ENCODE measurements at places on chromosomes 2 and 18.

DNA sequence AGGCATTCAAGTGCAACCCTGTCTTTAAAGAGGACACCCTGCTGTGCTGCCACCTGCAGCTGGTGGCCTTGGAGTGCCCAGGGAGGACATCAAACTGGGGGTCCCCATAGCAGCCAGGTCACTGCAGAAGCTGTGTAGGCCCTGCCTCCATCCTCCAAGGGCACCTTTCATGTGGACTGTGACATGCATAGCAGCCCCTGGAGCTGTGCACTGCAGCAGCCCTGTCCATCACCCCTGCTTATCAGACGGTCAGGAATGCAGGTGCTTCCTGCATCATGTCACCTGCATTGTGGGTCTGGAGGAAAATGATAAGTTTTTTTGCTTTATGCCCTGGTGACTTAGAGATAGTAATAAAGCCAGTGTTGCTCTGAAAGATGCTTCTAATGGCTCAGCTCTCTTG is 155.7 kb downstream of the DYSF start:
- no peak for DNase-seq

DNA sequence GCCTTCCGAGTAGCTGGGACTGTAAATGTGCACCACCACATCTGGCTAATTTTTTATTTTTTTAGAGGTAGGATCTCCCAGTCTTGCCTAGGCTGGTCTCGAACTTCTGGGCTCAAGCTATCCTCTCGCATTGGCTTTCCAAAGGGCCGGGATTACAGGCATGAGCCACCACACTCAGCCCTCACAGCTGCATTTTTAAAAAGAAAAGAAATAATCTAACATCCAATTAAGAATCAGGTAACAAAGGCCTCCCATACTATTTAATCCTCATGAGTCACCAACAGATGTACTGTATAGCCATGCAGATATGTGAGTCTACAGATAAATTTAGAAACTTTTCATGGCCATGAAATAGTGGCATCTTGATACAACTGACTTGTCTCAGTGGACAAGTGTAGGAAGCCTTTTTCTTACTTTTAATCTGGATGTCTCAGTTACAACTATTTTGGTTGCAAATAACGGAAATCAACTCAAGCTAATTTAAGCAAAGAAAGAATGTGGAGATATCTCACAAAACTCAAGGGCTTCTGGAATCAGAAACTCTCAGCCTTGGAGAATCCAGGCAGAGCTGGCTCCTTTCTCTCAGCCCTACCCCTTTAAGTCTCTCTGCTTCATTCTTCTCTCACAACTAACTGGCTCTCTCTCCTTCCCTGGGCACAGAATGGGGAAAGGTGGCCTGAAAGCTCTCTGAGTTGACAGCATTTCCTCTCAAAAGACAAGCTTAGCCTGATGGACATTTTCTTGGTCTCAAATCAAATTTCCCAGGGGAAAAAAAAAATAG is 12.8 kb upstream of the PPM1B start:
- DNase-seq = no peak

GRCh38 chr18:61908661-61909060 is 15.9 kb upstream of the RNF152 start:
- DNase-seq = no peak

DNA sequence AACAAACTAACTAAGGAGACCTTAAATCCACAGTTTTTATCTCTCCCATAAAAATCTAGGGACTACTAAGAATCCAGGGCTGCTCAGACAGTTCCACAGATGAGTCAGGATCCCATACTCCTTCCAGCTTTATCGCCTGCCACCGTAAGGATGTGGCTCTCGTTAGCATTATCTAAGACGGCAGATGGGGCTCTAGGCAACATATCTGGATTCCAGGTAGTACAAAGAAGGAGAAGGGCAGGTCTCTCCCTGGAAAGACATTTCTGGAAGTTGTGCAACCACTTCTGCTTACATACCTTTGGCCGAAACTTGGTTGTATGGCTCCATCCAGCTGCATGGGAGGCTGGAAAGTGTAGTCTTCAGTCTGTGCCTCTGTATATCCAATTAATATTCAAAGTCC is 149.4 kb downstream of the SP3 start:
- no peak for DNase-seq

DNA sequence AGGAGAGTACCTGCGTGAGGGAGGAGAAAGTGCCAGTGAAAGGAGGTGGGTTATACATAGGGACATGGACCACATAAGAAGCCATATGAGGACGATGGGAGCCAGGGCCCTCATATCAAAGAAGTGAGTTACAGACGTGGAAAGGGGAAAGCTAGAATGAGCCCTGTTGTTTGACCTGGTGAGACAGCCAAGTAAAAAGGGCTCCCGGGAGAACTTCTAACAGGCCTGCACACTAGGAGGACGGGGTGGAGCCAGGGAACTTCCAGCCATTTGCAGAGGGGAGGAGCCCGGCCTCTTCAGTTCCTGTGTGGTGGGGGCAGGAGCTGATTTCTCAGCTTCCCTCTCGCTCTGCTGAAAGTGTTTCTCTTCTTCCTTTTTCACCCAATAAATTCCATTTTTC is 84.1 kb upstream of the SLC66A3 start:
- no peak for DNase-seq

DNA sequence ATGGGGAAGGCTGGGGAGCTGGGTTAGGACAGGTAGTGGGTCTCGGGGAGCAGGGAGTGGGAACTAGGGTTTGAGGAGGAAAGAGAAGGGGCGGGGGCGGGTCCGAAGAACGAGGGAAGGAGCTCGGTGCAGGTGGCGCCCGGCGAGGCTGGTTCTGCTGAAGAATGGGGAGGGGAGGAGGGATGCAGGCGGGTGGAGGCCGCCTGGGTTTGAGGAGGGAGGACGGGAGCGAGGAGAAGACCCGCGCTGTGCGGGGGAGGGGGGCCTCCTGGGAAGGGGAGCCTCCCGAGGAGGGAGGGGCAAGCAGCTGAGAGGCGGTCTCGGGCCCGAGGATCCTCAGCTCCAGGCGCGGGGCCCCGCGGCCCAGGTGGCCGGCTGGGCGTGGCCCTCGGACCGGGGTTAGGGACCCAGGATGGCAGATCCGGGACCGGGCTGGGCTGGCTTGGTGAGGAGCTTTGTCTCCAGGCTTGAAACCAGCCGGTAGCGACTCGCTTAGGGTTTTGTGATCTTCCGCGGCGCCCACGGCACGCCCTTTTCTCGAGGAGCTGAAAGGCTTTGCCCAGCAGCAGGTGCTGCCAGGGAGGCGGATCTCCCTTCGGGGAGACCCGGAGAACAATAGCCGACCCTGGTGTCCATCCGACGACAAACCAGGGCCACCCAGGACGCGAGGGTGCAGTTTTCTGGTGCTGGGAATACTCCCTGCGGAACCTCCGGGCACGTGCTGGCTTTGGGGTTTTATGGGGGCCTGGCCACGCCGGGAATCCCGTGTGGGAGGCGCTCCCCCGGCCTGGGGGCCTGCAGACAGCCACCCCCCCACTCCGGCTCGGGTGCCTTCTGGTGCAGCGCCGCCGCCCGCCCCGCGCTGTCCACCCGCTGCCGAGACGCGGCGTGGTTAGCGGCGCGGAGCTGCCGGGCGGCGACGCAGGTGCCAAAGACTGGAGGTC is 1.4 kb downstream of the DPYSL5 start:
- DNase-seq = peak; percentile 25

DNA sequence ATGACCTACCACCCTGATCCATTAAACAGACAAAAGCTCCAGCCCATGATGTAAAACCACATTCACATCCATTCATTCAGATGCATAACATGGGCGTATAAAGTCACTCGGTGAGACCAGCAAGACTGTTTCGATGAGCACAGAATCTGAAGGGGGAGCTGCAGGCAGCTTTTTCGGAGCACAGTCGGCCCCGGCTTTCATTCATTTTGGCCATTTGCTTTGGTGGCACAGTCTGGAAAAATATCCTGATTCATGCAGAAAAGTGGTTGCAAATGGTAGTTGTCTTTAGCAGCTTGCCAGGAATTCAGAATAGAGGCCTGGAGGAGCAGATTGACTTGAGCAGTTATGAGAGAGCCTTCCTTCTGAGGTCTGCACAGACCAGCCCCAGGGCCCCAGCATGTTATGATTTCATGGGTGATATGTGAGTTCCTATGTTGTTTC is 11.2 kb downstream of the ARID5A start:
- DNase-seq = no peak

- DNase-seq = no peak
Observed at GRCh38 chr2:69544951-69545350, 98.6 kb downstream of the AAK1 start.

DNA sequence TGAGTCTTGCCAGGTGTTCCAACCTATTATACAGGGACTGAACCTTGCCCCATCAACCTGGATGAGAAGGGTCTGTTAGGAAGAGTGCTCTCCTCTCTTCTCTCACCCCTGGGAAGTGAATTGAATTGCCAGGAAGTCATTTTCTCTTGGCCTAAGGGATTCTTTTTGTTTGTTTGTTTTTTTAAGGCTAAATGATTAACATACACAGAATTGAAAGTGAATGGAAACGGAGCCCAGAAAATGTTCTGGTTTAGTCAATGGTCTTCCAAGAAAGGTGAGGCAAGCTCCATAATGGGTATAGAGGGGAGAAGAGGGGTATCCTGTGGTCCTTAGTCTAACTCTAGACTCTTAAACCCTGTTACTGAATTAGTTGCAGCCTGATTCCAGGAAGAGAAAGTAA is 189.1 kb downstream of the FSHR start:
- no peak for DNase-seq

DNA sequence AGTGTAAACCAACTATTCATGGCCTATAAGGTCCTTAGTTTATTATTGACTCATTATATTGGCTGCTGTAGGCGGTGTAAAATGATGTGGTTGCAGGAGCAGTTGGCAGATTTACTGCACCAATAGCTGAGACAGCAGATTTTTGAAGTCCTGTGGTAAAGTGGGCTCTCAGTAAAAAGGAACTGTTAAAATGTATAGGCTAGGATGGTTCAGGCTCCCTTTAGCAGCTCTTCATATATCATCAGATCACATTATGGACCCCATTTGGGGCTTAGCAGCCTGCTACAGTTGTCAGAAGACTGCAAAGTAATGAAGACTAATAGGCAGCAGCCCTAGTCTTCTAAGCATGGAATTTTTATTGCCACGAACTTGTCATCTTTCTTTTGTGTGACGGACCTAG is 27.8 kb downstream of the MTX2 start:
- DNase-seq = peak; percentile 59

DNA sequence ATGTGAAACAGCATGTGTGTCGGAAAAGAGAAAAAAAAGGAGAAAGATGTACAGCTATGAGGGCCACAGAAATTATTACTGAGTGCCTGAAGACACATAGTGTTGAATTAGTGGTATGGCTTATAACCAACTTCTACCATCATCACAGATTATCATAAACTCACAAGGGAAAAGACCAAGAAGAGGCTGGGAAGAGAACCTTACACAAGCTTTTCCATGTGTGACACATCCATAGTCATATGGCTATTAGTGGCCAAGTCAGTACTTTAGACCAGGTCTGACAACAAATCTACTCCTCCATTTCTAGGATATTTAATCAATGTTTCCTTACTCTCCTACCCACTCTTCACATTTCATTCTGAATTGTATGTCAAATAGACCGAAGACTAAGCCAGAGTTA is 3.5 kb upstream of the GALNT5 start:
- DNase-seq = no peak

DNA sequence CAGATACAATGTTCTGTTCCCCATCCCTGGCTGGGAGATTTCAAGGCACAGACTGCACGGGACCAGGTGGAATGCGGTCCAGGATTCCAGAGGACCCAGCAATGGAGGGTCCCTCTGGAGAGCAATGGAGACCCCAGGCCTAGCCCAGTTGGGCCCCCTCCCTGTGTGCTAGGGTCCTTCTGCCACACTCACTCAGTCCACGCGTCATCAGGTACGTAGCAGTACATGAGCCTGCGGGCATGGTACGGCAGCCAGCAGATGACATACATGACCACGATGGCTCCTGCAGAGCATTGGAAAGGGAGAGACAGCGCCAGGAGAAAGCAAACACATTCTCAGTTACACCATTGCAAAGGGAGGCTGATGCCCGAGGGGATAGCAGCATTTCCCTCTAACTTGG is 10.1 kb downstream of the NTSR2 start:
- no peak for DNase-seq

DNA sequence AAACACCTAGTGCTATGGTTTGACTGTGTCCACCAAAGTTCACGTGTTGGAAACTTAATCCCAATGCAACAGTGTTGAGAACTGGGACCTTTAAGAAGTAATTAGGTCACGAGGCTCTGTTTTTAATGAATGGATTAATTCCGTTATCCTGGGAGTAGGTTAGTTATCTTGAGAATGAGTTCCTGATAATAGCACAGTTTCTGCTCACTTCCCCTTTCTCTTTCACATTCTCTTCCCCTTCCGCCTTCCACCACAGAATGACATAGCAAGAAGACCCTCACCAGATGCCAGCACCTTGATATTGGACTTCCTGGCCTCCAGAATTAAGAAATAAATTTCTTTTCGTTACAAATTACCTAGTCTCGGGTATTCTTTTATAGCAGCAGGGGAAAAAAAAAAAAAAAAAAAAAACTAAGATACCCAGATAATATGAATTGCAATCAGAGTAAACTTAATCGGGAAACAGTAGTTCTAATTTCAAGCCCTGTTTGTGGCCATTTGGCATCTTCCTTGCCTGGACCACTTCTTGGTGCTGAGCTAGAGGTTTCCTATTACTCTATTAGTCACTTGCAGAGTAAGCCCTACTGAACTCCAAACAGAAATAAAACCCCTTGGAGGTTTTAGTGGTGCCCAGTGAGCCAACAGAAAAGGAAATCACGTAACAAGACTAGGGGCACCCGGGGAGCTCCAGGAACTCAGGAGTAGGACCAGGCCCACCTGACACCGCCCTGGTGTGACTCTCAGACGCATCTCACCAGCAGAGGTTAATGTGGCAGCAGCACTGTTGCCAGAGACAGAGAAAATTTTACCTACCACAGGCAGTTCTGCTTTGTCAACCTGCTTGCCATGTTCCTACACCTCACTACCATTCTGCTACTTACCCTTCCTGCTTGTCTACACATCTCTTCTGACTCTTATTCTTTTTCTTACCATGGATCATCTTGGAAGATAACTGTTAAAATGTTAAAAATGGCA is 147.6 kb upstream of the CAB39 start:
- DNase-seq = no peak

- DNase-seq = no peak
Observed at GRCh38 chr2:190504912-190505311, 29.6 kb downstream of the NEMP2 start.

- DNase-seq = no peak
Observed at GRCh38 chr18:13390196-13390595, 171.6 kb downstream of the LDLRAD4 start.

DNA sequence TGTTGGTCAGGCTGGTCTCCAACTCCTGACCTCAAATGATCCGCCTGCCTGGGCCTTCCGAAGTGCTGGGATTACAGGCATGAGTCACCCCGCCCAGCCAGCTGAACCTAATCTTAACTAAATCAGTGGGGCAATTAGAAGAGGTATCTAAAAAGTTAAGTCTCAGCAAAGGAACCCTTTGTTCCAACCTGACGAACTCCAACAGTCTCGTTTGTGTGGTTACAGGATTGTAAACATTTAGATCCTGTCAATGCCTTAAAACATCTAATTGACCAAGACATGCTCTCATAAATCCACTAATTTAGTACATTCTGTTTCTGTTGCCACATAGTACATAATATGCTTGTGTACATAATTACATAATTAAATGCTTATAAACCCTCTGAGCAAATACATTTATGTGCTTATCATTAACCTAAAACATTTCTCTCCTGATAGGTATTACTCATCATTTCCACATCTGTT is 31.1 kb upstream of the STK39 start:
- DNase-seq = no peak

- no peak for DNase-seq
Observed at GRCh38 chr2:104584393-104584792, 269.5 kb upstream of the POU3F3 start.

GRCh38 chr2:237556773-237557632 is 9.4 kb upstream of the PRLH start:
- DNase-seq = no peak

- DNase-seq = peak; percentile 68
Observed at GRCh38 chr18:74654638-74655037, 57.0 kb downstream of the ZNF407 start.
